ENCODE measurements at places on chromosomes 12 and 14. TPM values are rescaled to one million over a fixed set of nuclear protein-coding genes. Genes with fewer than 3 reads are reported as not detected.

- peak; percentile 41 for DNase-seq
Measured at GRCh38 chr12:102423462-102423861, 56.9 kb downstream of the IGF1 start.

GRCh38 chr14:72836085-72836484, 57.8 kb downstream of the DPF3 start:
- no peak for DNase-seq

GRCh38 chr14:53531156-53531555, 378.0 kb upstream of the DDHD1 start:
- DNase-seq, result no peak

GRCh38 chr12:104154806-104155205, 16.8 kb upstream of the NFYB start:
- no peak for DNase-seq

- DNase-seq, result no peak
Measured at GRCh38 chr12:11477110-11477509, 81.7 kb upstream of the PRB2 start.

The HRK gene
- not detected for polyA plus RNA-seq

GRCh38 chr14:101227611-101228594, 324.4 kb upstream of the RTL1 start:
- no peak for DNase-seq

GRCh38 chr12:119883237-119883636, 6.1 kb upstream of the CIT start:
- DNase-seq, result no peak

The INHBC gene
- polyA plus RNA-seq, result not detected

- peak; percentile 45 for DNase-seq
Measured at GRCh38 chr12:77308056-77308455, 242.7 kb upstream of the E2F7 start.

DNA sequence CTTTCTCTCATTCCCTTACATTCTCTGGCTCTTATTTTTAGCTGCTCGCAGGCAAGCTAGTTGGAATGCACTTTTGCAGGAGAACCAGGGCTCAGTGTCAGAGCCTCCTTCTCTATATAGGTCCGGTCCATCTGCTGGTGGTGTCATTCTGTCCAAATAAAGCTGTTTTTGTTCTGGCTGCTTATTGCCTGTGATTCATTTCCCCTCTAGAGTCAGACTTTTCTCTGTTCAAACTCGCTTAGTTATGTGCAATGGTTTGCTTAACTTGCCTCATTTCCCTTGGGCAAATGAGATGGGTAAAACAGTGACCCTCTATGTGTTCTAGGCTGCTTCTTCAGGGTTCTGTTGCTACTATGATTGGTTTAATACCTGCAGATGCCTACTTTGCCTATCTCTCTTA, 2.9 kb downstream of the SMARCD1 start:
- peak; percentile 91 for DNase-seq

The INSM2 gene
- polyA plus RNA-seq, result not detected

The GPR135 gene
- polyA plus RNA-seq, result 1.3 TPM

Measured in GM23248 (cell line).